GM04504 (cell line): ENCODE measurements at places on chromosomes 1 and 21.
A peak's percentile ranks its signal among the peaks of the same experiment; 100 is the strongest.

DNA sequence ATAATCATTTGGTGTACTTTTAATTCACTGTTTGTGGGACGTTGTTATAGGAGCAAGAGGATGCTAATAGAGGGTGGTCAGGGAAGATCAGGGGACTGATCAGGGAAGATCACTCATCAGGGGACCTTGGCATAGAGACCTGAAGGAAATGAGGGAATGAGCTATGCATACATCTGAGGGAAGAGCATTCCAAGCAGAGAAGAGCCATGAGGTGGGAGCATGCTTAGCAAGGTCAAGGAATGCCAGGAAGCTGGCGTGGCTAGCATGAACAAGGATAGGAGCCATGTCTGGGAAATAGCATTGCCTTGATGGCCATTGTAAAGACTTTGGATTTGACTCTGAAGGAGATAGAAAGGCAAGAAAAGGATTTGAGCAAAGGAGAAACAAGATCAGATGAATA is 14.1 kb downstream of the IRF2BP2 start:
- DNase-seq = no peak

GRCh38 chr1:219161371-219161770 is 12.3 kb upstream of the LYPLAL1 start:
- DNase-seq = no peak

- DNase-seq = no peak
Observed at GRCh38 chr1:186440584-186440983, 20.3 kb downstream of the PDC start.

DNA sequence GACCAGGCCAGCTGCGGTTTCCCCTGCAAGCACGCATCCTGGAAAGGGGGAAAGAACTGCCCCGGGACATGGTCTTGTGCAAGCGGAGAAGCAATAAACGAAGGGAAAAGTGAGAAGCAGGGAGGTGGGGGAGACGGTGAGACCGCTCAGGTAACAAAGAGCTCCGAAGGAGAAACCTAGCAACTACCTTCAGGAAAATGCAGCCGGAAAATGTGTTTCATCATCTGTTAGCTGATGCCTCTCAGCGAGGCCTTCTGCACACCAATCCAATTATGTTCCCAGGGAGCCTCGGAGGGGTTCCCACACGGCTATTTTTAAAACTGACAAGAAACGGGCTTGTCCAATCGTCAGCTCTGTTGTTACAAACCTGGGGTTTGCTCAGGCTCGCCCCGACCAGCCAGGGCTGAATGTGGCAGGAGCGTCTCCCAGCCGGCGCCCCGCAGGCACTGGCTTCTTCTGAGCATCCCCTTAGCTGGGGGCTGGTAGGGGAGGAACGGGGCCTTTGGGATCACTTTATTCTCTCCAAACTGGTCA is 3.4 kb downstream of the RIPK4 start:
- no peak for DNase-seq

DNA sequence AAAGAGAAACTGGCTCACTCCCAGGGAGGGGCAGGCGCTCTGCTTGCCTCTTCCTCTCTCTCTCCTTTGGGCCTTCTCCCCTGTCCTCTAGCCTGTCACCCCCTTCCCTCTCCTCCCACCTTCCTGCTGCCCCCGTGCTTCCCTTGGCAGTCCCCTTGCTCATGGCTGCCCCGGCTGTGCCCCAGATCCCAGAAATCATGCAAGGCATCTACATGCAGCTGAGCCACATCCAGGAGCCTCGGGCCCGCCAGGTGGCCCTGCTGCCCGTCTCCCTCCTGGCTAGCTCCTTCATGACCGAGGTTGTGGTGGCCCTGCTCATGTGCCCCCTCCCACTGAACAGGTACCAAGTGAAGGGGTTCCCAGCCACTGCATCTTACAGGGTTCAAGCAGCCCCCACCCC is 36.0 kb upstream of the TTC4 start:
- no peak for DNase-seq

DNA sequence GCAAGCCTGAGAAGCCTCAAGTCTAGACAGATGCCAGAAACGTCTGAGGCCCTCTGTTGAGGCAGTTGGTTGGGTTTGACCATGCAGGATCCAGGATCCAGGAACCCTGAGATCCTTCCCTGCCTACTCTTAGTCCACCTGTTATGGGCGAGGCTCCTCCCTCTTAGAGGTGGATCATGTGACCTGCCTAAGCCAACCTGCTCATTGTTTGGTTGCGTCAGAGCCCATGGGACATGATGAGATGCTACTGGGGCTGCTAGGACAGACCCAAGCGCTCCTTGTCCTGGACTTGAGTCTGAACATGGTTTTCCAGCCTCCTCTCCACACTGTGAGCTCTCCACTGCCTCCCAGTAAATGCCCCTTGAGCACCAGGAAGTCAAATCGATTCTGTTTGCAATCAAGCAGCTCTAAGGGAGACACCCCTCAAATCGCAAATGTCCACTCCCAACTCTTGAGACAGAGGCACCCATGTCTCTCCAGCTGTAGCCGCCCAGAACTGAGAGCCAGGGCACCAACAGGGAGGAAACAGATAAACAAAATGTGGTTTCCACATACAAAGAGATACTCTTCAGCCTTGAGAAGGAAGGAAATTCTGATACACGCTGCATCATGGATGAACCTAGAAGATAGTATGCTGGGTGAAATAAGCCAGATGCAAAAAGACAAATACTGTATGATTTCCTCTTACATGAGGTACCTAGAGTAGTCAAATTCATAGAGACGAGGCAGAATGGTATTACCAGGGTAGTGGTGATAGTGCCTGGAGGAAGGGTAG is 31.7 kb upstream of the WNT4 start:
- DNase-seq = no peak

GRCh38 chr1:47487850-47488450 is 50.1 kb downstream of the FOXD2 start:
- DNase-seq = no peak

DNA sequence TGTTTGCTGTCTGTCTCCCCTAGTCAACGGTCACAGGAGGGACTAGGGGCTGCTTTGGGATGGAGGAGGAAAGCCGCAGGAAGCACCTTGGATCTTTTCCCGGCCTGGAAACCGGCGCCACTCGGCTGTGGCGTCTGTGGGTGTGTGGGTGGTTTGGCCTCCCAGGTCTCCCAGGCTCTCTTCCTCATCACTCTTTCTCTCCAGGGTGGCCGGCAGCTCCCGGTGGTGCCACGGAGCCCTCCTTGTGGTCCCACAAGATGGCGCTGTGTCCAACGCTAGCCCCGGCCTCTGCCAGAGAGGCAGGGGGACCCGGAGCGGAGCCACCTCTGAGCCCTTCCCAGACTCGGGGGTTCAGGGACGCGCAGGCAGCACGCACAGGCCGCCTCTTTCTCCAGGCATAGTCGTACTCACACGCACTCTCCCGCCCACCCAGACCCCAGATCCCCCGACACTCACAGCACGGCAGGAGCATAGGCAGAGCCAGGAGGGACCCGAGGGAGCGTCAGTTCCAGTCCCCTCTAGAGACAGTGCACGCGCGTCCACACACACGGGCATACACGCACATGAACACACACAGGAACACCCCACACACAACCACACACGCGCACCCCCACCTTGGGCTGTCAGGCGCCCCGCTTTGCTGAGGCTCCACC is 31.2 kb downstream of the CDCP2 start:
- DNase-seq = peak; percentile 54

DNA sequence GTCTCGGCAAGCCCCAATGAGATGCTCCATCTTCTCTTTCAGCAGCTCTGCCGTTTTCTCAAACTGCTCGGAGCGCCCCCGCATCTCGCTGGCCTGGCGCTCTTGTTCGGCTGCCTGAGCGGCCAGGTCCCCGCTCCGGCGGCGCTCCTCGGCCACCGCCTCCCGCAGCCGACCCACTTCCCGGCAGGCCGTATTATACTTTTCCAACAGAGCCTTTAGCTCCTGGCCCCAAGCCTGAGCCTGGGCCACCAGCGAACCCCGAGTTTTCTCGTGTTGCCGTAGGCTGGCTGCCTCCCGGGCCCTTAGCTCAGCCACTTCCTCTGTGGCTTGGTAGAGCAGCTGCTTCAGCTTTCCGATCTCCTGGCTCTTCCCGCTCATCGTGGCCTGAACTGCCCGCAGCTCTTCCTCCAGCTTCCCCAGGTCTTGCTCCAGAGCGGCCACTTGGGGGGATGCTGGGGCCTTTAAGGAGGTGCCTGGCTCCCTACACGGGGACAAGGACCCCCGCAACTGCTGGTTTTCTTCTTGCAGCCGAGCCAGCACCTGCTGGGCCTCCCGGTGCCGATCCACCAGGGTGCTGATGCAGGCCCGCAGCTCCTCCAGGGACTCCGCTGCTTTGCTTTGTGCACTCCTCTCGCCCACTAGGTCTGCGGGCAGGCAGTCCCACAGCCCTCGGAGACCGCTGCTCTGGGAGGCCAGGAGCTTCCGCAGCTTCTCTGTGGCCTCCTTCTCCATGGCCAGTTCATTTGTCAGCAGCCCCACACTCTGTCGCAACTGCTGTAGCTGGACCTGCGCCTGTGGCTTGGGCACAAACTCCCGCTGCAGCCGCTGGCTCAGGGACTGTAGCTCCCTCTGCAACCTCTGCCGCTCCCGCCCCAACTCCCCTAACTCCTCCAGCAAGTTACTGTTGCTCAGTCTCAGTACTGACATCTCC is 13.4 kb upstream of the PIAS3 start:
- no peak for DNase-seq

- DNase-seq = no peak
Observed at GRCh38 chr21:37710546-37711285, 205.5 kb downstream of the KCNJ6 start.

- no peak for DNase-seq
Observed at GRCh38 chr1:52876843-52877242, 34.3 kb downstream of the ZYG11A start.

DNA sequence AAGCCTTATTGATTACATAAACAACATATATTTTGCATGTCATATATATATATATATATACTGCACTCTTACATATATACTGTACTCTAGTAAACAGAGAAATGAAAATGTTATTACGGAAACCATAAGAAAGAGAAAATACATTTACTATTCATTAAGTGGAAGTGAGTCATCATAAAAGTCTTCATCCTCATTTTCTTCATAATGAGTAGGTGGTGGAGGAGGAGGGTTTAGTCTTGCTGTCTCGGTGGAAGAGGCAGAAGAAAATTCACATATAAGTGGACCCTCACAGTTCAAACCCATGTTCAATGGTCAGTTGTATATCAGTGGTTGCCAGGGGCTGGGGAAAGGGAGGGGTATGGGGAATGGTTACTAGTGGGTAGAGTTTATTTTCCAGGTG is 8.0 kb upstream of the IFNLR1 start:
- DNase-seq = no peak

GRCh38 chr21:38992737-38993136 is 187.0 kb downstream of the ETS2 start:
- no peak for DNase-seq

GRCh38 chr21:29261555-29262540 is 36.9 kb upstream of the BACH1 start:
- DNase-seq = no peak
